ENCODE measurements at places on chromosomes 11 and 22. TPM values are rescaled to one million over a fixed set of nuclear protein-coding genes. Genes with fewer than 3 reads are reported as not detected.

GRCh38 chr11:16356761-16357393 is 531 bp upstream of the SOX6 start:
- DNase-seq = no peak

DNA sequence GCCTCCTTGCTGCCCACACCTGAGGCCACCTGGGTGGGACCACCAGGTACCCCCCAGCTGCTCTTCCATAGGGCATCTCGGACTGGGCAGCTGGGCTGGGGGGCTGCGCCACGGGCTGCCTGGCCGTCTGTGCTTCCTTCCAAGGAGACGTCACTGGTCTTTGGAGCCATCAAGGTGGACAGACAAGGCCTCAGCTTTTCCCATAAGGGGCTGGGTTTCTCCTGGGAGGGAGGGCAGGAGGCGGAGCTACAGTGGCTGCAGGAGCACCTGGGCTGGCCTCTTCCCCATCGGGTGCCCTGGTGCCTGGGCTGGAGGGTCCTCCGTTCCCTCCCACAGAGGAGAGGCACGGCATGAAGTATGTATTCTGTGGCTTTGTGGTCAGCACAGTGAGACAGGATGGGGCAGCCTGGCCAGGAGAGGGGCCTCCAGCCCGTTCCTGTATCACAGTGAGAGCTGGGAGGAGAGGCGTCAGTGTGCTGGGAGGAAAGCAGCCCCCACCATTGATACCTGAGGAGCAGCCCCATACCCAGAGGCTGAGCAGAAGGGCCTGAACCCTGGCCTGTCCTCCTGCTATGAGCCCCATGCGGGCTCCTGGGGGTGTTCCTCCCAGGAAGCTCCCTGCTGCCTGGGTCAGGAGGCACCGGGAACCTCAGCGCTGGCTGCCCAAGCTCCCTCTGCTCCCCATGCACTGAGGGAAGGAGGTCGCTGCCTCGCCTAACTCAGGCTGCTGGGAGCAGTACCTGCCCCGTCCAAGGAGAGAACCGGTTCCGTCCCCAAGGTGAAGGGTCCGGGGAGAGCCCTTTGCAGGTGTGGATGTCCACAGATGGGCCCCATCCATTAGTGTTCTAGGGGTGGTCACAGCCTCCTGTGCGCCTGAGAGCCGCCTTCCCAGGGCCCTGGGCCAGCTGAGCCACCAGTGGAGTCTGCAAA is 1075.0 kb downstream of the BRD1 start:
- DNase-seq = no peak

GRCh38 chr11:33177676-33178336 is 16.5 kb upstream of the CSTF3 start:
- DNase-seq = no peak

- no peak for DNase-seq
These were observed 5.8 kb downstream of the CCDC34 start for GRCh38 chr11:27357250-27357649.

- DNase-seq = no peak
These were observed 9.8 kb downstream of the PPP6R3 start for GRCh38 chr11:68470304-68470811.

DNA sequence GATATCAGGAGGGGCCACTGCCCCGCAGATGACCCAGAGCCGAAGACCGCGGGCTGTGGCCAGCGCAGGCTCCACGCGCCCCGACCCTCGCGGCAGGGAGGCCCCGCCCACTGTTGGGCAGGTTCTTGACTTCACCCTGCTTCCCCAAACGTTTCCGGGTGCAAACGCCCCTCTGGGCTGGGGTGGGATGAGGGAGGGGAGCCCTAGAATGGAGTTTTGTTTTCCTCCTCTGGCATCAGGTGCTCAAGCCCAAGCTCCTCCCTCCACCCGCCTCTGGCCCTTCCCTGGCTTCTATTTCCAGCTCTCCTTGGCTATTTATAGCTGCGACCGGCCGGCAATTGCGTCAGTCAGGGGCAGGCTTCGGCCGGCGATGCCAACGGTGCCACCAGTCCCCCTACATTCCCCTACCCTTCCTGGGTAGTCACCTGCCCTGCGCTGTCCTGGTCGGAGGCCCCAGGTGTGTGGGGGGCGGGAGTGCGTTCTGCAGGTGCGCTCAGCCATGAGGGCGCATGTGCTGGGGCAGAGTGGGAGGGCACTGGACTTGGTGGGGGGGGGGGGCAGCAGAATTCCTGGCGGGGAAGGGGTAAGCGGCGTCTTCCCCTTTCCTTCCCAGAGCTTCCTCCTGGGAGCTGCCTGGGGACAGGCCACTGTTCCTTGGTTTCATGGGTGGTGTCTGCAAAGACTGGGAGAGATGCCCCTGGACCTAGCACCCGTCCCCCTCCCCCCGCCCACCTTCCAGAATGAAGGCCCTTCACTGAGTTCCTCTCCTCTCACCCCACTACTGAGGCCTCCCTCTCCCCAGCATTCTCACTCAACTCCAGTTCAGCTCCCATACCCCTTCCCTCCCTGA is 23.6 kb downstream of the DUSP8 start:
- DNase-seq = peak; percentile 72

DEPDC7 gene
- 26.1 TPM for total RNA-seq

VWCE gene
- 20.6 TPM for total RNA-seq

- no peak for DNase-seq
These were observed 1.0 kb upstream of the MUC5AC start for GRCh38 chr11:1156506-1157340.

- peak; percentile 86 for DNase-seq
These were observed 50.4 kb downstream of the ANO1 start for GRCh38 chr11:70128435-70128906.
